Mesenteric fat pad (tissue), 1 donor: ENCODE measurements at places on chromosomes 3 and 15. TPM values are rescaled to one million over a fixed set of nuclear protein-coding genes. Genes with fewer than 3 reads are reported as not detected.

DNA sequence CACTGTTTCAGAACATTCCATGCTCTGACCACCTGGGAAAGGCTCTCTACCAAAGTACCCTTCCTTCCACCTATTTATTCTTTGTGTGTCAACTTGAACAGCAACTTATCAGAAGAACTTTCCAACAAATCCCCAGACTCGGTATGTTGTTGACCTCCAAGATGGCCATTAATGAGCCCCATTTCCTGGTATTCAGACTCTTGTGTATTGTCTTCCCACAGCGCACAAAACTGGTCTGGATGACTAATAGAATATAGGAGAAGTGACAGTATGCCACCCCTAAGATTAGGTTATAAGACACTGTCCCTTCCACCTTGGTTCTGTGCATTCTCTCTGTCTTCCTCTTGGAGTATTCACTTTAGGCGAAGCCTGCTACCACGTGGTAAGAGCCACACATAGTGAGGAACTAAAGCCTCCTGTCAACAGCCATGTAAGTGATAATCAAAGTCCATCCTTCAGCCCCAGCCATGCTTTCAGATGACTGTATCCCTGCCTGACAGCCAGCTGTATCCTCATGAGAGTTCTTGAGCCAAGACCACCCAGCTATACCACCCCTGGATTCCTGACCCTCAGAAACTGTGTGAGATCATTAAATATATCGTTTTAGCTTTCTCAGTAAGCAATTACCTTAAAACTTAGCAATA, 481.7 kb downstream of the MAGI1 start:
- no peak for DNase-seq

GRCh38 chr3:71905426-71905825, 120.5 kb upstream of the PROK2 start:
- no peak for DNase-seq

- DNase-seq, result no peak
These were observed 80.5 kb downstream of the SNRK start for GRCh38 chr3:43366885-43367284.

DNA sequence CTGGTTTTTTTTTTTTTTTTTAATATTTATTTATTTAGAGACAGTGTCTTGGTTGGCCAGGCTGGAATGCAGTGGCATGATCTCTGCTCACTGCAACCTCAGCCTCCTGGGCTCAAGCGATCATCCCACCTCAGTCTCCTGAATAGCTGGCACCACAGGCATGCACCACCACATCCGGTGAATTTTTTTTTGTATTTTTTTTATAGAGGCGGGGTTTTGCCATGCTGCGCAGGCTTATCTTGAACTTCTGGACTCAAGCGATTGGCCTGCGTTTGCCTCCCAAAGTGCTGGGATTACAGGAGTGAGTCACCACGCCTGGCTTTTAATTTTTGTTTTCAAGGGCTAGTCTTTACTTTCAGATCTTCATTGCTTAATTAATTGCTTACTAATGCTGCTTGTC, 13.1 kb downstream of the PCCB start:
- no peak for DNase-seq

DNA sequence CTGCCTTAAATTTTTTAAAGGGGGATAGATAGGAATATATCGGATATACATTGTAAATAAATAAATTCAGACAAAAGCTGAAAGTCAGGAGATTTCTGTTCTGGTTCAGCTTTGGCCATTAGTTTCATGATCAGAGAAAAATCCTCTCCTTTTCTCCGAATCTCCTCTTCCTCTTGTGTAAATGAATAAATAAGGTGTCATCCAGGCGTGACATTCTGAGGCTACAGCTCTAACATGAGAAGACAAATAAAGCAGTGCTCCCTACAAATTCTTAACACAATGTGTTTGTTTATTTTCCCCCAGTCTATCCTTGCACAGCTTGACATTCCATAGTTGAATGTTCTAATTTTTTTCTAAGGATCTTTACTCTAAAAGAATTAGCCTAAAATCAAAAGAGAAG, 9.4 kb upstream of the MB21D2 start:
- no peak for DNase-seq

GRCh38 chr3:10941972-10942371, 50.6 kb upstream of the SLC6A1 start:
- DNase-seq, result no peak

DNA sequence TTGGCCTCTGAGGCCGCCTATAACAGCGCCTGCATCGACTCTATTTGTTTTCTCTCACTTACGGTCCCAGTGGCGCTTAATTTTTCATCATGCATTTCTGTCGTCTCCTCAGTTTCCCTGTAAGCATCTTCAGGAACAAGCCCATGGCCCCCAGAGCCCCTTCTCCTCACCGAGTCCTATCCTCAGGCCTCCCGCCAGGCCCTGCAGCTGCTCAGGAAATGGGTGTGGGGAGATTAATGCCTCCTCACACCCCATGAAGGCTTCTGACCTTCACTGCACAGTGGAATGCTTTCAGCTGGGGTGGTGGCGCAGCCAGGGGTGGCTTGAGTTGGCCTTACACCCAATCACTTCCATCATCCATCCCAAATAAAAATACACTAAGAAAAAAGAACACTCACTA, 260.4 kb downstream of the FAM43A start:
- DNase-seq, result peak; percentile 79

GRCh38 chr3:10986592-10986991, 6.0 kb upstream of the SLC6A1 start:
- DNase-seq, result no peak

- no peak for DNase-seq
These were observed 152.8 kb upstream of the TBL1XR1 start for GRCh38 chr3:177350121-177350520.

- DNase-seq, result no peak
These were observed 524.7 kb upstream of the MCTP2 start for GRCh38 chr15:93706495-93707292.

GRCh38 chr3:193744822-193745684, 152.0 kb downstream of the OPA1 start:
- no peak for DNase-seq

GRCh38 chr15:63764124-63764803, 69.5 kb downstream of the HERC1 start:
- no peak for DNase-seq

- no peak for DNase-seq
These were observed at the start of gene ZMYND10 for GRCh38 chr3:50345586-50346234. Gene ZMYND10 (minus strand): TSS chr3:50345732. CDS start chr3:50345579, 153 bp downstream.

DNA sequence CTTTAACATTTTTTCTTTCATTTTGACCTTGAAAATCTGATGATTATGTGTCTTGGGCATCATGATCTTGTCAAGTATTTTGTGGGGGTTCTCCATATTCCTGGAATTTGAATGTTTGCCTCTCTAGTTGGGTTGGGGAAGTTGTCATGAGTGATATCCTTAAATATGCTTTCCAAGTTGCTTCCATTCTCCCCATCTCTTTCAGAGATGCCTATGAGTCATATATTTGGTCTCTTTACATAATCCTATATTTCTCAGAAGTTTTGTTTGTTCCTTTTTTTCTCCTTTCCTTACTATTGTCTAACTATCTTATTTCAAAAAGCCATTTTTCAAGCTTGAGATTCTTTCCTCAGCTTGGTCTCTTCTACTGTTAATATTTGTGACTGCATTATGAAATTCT, 69.0 kb upstream of the CCDC80 start:
- no peak for DNase-seq

Gene SLC2A2
- total RNA-seq, result 0.26 TPM
